Natural killer cell treated with Interleukin-12 subunit alpha and Interleukin-12 subunit beta and Interleukin-15 and Interleukin-18, amount 100 ng/mL, for 72 hours (primary cell): ENCODE measurements at places on chromosomes 13 and 19. TPM values are rescaled to one million over a fixed set of nuclear protein-coding genes. Genes with fewer than 3 reads are reported as not detected.

- no peak overlapping the region for H3K27ac ChIP-seq
- H3K27me3 ChIP-seq: peaks cover 14% of the 10 kb centered on the region
- H3K4me3 ChIP-seq: no peak overlapping the region
- no peaks in the 10 kb centered on the region for H3K36me3 ChIP-seq
- no peaks in the 10 kb centered on the region for H3K4me1 ChIP-seq
These were observed 204.8 kb upstream of the ZNF536 start for GRCh38 chr19:30167206-30167868.

GRCh38 chr13:73674570-73674969, 459.6 kb downstream of the KLF12 start:
- H3K27me3 ChIP-seq: no peaks in the 10 kb centered on the region
- H3K36me3 ChIP-seq: no peaks in the 10 kb centered on the region
- no peak overlapping the region for H3K27ac ChIP-seq
- H3K4me1 ChIP-seq: no peaks in the 10 kb centered on the region

DNA sequence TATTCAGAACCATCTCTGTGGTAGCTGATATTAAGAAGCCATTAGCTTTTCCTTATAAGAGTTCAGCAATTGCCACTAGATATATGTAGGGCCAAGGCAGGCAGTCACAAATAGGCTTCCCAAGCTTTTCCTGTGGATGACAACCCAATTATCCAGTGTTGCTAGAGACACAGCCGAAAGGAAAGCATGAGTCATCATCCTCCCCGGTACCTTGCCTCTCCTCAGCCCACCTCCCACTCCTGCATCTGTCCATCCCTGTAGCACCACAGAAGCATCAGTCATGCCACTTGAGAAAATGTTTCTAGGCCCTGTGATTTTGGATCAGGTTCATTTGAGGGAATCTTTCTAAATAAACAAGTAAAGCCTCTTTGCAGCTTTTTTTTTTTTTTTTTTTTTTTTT, 204.3 kb downstream of the DNAJC15 start:
- H3K36me3 ChIP-seq: no peaks in the 10 kb centered on the region
- H3K27ac ChIP-seq: no peak overlapping the region
- no peak overlapping the region for H3K4me3 ChIP-seq
- no peak for DNase-seq

DNA sequence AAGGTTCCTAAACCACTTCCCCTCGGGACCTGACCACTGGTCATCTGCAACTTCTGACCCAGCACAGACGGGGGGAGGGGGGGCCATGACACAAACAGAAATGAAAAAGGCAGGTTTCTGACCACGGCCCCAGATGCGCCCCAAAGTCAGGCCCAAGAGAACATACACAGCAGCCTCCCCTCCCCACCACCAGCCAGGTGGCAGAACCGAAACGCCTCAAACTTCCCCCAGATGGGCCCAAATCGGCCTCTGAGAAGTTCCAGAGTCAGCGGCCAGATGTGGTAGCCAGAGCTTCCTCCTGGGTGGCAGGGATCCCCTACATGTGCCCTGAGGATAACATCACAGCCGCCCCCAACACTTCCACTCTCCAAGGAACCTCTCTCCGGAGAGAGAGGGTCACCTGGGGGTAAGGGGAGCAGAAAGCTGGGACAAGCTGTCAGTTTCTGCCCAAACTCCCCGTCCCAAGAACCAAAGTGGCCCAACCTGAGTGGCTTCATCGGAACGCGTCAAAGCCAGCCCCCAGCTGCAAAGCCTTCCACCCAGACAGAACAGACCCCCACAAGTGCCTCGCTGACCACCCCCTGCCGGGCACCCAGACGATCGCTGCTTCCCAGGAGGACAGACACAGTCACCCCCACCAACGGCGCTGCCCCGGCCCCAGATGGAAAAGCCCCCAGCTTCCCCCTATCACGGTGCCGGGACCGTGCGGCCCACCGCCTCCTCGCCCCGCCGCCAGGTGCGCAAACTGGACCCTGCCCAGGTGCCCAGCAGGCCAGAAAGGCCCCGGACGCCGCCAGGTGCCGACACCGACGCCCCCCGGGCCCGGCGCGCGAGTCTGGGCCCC, 800 bp downstream of the ELL start:
- H3K4me1 ChIP-seq: peaks cover 19% of the 10 kb centered on the region
- no peaks in the 10 kb centered on the region for H3K27me3 ChIP-seq
- DNase-seq: no peak
- H3K4me3 ChIP-seq: peak overlapping the region; percentile 89
- H3K36me3 ChIP-seq: no peaks in the 10 kb centered on the region

The ZNF345 gene
- 6.1 TPM for total RNA-seq

- H3K36me3 ChIP-seq: no peaks in the 10 kb centered on the region
- H3K4me1 ChIP-seq: peaks cover 12% of the 10 kb centered on the region
- no peak for DNase-seq
- no peak overlapping the region for H3K4me3 ChIP-seq
These were observed 16.2 kb upstream of the MISP start for GRCh38 chr19:734716-735115.

GRCh38 chr13:33290421-33290965, 4.9 kb upstream of the STARD13 start:
- H3K4me3 ChIP-seq: no peak overlapping the region
- peaks cover 25% of the 10 kb centered on the region for H3K27me3 ChIP-seq
- H3K27ac ChIP-seq: no peak overlapping the region

DNA sequence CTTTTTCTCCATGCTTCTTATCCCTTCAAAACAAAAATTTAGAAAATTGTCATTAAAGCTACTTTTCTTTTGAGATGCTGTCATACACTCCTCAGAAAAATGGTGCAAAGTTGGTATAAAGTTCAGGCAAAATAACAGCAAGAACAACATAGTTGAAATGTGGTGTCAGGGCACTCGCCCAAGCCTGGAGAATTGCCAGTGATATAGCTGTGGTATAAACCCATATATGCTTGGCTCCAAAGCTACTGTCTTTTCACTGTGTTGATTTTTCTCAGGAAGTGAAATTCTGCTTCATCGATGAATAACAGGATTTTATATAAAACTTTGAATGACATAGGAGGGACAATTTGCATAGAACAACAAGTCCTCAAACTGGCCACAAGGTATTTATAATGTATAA, 2532.9 kb downstream of the PCDH9 start:
- no peaks in the 10 kb centered on the region for H3K27me3 ChIP-seq
- H3K4me3 ChIP-seq: no peak overlapping the region
- H3K27ac ChIP-seq: no peak overlapping the region
- no peak for DNase-seq
- H3K4me1 ChIP-seq: no peaks in the 10 kb centered on the region
- no peaks in the 10 kb centered on the region for H3K36me3 ChIP-seq

DNA sequence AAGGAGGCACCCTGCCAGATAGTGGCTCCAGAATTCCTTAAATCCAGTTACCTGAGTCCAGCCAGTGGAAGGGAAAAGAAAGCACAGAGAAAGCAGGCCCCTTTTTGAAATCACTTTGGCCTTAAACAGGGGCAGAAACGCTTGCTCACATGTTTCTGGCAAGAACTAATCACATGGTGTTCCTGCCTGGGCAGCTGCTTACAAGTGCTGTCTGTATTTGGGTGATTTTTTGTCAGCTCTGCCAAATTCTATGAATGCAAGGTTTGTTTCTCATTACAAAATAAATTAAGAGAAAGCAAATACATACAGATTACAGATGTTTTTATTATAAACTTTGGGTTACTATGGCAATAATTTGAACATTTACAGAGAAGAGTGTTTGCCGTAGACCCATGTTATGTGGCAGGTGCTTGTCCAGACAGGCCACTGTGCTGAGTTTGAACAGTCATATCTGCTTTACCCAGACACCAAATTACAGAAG, 1237.8 kb downstream of the SLITRK5 start:
- no peak overlapping the region for H3K4me3 ChIP-seq
- no peak for DNase-seq
- no peak overlapping the region for H3K27ac ChIP-seq
- H3K4me1 ChIP-seq: no peaks in the 10 kb centered on the region

DNA sequence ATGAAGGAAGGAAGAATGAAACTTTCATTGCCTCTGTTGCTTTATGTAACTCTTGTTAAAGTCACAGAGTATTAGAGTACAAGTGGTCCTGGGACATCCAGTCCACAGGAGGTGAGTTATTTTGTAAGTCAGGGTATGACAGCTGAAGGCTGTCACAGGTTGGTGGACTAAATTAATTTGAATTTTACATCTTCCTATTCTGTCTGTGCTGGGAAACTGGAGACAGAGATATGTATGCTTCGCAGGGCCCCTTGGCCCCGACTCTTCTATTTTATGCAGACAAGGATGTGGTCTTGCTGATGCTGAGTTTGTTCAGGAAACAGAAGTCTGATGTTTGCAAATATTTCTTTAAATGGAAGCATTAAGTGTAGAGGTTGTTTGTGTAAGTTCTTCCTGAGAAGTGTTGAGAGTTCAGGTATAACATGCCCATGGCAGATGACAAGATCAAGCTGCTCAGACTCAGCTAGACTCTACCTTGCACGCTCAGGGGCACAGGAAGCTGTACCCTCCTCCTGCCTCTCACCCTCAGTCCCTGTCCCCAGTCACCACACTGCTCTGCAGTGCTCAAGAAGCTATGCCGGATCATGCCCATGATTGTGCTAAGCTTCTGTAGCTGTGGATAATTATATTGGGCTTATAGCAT, 23.4 kb downstream of the RASL11A start:
- DNase-seq: no peak
- no peak overlapping the region for H3K4me3 ChIP-seq
- no peaks in the 10 kb centered on the region for H3K4me1 ChIP-seq
- no peak overlapping the region for H3K27ac ChIP-seq
- peaks cover 38% of the 10 kb centered on the region for H3K27me3 ChIP-seq
- H3K36me3 ChIP-seq: no peaks in the 10 kb centered on the region

- peaks cover 23% of the 10 kb centered on the region for H3K36me3 ChIP-seq
- H3K4me3 ChIP-seq: no peak overlapping the region
- peaks cover 38% of the 10 kb centered on the region for H3K27me3 ChIP-seq
- no peak for DNase-seq
- no peak overlapping the region for H3K27ac ChIP-seq
These were observed 3.8 kb downstream of the GPC6 start for GRCh38 chr13:93230261-93230855.

DNA sequence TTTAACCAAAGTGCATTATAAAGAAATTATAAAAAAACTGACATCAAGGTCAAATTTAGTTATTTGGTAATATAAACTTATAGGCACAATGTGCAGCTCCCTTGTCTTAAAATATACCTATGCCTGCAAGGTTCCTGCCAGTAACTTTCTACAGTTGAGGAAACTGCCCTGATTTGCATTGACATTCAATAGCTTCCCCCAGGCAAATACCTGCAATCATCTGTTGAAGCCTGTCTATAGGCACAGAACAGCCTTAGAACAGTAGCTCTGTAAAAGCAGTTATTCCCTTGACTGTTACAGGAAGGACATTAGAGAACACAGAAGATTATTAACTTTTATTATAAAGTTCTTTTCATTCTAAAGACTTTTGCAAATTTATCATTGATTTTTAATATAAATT, 1239.5 kb downstream of the PCDH9 start:
- H3K4me3 ChIP-seq: no peak overlapping the region
- DNase-seq: no peak
- H3K27me3 ChIP-seq: no peaks in the 10 kb centered on the region
- no peaks in the 10 kb centered on the region for H3K36me3 ChIP-seq

The TNFAIP8L1 gene
- total RNA-seq: 10.3 TPM

DNA sequence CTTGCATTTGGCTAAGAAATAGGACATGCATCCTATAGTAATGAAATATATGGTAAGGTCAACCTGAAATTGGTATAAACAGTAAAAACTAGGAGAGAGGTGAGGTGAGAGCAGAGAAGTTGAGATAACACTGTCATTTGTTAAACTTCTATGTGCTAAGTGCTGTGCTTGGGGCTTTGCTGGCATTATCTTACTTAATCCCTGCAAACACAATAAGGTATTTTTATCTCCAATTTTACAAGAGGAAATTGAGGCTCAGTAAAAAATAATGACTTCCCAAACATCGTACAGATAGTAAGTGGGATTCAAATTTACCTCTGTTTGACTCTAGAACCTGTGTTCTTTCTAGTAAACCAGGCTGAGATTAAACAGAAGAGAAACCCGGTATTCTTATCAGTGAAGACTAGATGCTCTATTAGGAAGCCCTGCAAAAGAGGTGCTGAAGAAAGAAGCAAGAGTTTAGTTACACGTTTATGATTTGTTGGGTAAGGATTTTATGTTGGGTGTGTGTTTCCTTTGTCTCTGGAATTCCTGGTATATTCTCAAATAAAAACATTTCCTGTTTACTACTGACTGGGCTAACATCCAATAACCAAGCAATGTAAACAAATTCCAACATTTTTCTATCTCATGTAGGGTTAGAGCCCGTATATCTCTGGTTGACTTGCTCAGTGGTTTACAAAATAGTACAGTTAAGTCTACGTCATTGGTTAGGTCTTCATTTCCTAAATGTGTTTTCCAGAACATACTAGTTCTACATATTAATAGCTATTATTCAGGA, 137.3 kb upstream of the FNDC3A start:
- no peak overlapping the region for H3K4me3 ChIP-seq
- H3K4me1 ChIP-seq: no peaks in the 10 kb centered on the region
- H3K36me3 ChIP-seq: no peaks in the 10 kb centered on the region
- no peak for DNase-seq
- no peak overlapping the region for H3K27ac ChIP-seq

The COL5A3 gene
- total RNA-seq: not detected

The C2CD4C gene
- not detected for total RNA-seq

The ZNF529 gene
- 11.0 TPM for total RNA-seq

DNA sequence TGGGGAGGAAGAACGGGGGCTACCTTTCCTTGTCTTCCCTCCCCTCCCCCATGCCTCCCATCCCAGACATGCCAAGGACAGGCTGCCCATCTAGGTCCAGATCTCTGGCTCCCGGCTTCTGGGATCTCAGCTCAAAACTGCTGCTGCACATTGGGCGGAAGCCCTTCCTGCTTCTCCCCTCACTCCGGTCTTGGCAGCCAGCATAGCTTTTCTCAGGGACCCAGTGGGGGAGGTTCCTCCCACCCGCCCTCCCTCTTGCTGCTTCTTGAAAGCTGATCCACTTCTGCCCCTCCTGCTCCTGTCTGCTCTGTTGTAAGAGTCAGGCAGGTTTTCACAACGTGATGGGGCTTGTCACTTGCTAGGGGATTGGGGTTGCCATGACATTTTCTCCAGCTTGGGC, 21.7 kb upstream of the RNF17 start:
- H3K4me3 ChIP-seq: no peak overlapping the region
- DNase-seq: no peak
- no peak overlapping the region for H3K27ac ChIP-seq

GRCh38 chr13:26053418-26053980, 1.7 kb upstream of the SHISA2 start:
- peaks cover 5% of the 10 kb centered on the region for H3K4me1 ChIP-seq
- peaks cover 54% of the 10 kb centered on the region for H3K27me3 ChIP-seq
- H3K4me3 ChIP-seq: peak overlapping the region; percentile 17

DNA sequence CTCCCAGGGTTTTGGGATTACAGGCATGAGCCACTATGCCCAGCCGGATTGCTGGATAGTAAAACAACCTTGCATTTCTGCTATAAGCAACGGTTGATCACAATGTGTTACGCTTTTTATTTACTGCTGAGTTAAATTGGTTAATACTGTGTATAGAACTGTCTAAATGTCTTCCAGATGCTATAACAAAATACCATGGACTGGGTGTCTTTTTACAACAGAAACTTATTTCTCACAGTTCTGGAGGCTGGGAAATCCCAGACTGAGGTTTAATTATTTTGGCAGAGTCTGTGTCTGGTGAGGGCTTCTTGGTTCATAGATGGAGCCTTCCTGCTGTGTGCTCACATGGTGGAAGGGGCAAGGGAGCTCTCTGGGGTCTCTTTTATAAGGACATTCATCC, 65.5 kb downstream of the ING1 start:
- peaks cover 21% of the 10 kb centered on the region for H3K27me3 ChIP-seq
- peaks cover 5% of the 10 kb centered on the region for H3K4me1 ChIP-seq
- no peak overlapping the region for H3K27ac ChIP-seq
